ENCODE measurements at places on chromosomes 3 and 15. TPM values are rescaled to one million over a fixed set of nuclear protein-coding genes. Genes with fewer than 3 reads are reported as not detected.

NLGN1 gene
- total RNA-seq: not detected

ZNF502 gene
- 0.95 TPM for total RNA-seq

CLEC3B gene
- total RNA-seq: not detected

CD86 gene
- 21.7 TPM for total RNA-seq

CEP63 gene
- 24.2 TPM for total RNA-seq

DNA sequence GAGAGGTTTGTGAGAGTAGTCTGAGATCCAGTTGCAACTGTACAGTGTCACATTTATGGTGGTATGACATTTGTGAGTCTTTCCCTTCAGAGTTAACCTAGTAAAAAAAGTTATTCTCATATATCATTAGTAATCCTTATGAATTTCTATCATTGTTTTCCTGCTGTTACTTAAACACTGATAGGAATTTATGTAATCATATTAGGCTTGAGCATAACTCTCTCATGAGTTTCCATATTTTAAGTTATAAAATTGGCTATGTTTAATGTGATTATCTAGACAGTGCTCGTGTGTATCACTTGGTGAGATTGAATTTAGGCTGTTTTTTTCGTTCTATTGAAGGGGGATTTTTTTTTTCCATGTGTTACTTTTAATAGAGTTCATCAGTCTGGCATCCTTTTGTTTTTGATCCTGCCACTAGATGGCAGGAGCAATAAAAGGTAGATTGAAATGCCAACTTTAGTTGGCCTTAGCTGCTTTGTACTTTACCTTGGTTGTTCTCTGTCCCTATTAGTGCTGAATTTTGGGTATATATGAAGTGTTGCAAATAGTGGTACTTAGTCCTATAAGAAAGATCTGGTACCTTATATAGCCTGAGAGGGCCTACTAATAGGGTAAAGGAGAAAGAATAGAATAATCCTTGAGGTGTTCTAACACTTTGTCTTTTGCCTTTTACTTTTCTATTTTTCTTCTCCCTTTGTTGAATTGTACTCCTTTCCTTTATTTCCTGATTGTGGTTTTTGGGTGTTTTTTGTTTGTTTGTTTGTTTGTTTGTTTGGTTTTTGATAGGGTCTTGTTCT is 17.9 kb downstream of the STT3B start:
- H3K36me3 ChIP-seq: peaks cover 25% of the 10 kb centered on the region
- H3K4me1 ChIP-seq: peaks cover 61% of the 10 kb centered on the region
- no peak for DNase-seq
- no peaks in the 10 kb centered on the region for H3K27me3 ChIP-seq

- DNase-seq: no peak
- H3K27me3 ChIP-seq: peaks cover 5% of the 10 kb centered on the region
- H3K36me3 ChIP-seq: no peaks in the 10 kb centered on the region
- no peak overlapping the region for H3K27ac ChIP-seq
Observed at GRCh38 chr15:29434280-29434679, 164.7 kb upstream of the NSMCE3 start.

- H3K36me3 ChIP-seq: peaks cover 48% of the 10 kb centered on the region
- no peak overlapping the region for H3K4me3 ChIP-seq
- no peak for DNase-seq
- H3K27ac ChIP-seq: no peak overlapping the region
- no peaks in the 10 kb centered on the region for H3K27me3 ChIP-seq
Observed at GRCh38 chr15:60530168-60530567, 51.2 kb upstream of the ICE2 start.

DNA sequence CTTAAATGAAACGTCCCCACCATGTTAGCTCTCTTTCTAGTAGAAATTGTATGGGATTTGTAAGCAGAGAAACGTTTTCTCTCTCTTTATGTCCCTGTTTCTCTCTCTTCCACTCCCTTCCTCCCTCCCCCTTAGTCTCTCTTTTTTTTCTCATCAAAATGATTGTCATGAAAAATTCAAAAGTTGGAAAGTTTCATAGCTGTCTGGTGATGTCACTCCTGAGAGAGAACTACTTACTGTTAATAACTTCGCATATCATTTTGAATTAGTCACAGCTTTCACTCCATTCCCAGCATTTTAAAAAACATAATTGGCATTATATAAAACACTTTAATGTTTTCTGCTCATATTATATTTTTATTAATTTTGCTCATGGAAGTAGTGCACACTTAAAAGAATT is 331.1 kb downstream of the C3orf38 start:
- no peak for DNase-seq
- H3K36me3 ChIP-seq: no peaks in the 10 kb centered on the region
- H3K4me3 ChIP-seq: no peak overlapping the region
- no peak overlapping the region for H3K27ac ChIP-seq
- no peaks in the 10 kb centered on the region for H3K27me3 ChIP-seq

DNA sequence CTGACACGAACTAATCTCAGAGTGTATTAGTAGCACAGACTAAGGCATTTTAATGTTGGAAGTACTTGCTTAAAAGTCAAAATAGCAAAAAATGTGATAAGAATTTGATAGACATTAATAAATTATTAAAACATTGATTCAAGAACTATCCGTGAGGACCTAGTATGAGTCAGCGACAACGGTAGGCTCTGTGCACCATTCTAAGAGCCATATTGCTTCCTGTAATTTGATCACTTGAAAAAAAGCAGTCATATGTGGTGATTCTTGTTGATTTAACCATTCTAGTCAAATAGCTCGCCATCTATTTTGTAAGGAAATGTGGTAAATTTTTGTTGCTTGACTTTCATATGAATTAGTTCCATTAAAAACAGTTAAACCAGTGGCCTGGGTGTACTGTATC is 534.9 kb upstream of the ARRDC4 start:
- no peaks in the 10 kb centered on the region for H3K4me1 ChIP-seq
- no peaks in the 10 kb centered on the region for H3K36me3 ChIP-seq
- no peak overlapping the region for H3K4me3 ChIP-seq

- H3K4me1 ChIP-seq: no peaks in the 10 kb centered on the region
- no peak overlapping the region for H3K27ac ChIP-seq
- DNase-seq: no peak
Observed at GRCh38 chr3:126424039-126424717, 29.5 kb downstream of the CFAP100 start.

DNA sequence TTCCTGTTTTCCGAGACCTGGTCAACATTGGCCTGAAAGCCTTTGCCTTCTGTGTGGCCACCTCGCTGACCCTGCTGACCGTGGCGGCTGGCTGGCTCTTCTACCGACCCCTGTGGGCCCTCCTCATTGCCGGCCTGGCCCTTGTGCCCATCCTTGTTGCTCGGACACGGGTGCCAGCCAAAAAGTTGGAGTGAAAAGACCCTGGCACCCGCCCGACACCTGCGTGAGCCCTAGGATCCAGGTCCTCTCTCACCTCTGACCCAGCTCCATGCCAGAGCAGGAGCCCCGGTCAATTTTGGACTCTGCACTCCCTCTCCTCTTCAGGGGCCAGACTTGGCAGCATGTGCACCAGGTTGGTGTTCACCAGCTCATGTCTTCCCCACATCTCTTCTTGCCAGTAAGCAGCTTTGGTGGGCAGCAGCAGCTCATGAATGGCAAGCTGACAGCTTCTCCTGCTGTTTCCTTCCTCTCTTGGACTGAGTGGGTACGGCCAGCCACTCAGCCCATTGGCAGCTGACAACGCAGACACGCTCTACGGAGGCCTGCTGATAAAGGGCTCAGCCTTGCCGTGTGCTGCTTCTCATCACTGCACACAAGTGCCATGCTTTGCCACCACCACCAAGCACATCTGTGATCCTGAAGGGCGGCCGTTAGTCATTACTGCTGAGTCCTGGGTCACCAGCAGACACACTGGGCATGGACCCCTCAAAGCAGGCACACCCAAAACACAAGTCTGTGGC is 16.9 kb downstream of the TMEM43 start:
- H3K4me1 ChIP-seq: peaks cover 41% of the 10 kb centered on the region
- H3K27me3 ChIP-seq: no peaks in the 10 kb centered on the region
- no peak overlapping the region for H3K4me3 ChIP-seq
- no peak for DNase-seq

- DNase-seq: no peak
- no peaks in the 10 kb centered on the region for H3K27me3 ChIP-seq
- peaks cover 25% of the 10 kb centered on the region for H3K4me1 ChIP-seq
- H3K36me3 ChIP-seq: peaks cover 7% of the 10 kb centered on the region
- H3K4me3 ChIP-seq: no peak overlapping the region
- H3K27ac ChIP-seq: no peak overlapping the region
Observed at GRCh38 chr3:72489901-72490300, 358.3 kb downstream of the SHQ1 start.

DNA sequence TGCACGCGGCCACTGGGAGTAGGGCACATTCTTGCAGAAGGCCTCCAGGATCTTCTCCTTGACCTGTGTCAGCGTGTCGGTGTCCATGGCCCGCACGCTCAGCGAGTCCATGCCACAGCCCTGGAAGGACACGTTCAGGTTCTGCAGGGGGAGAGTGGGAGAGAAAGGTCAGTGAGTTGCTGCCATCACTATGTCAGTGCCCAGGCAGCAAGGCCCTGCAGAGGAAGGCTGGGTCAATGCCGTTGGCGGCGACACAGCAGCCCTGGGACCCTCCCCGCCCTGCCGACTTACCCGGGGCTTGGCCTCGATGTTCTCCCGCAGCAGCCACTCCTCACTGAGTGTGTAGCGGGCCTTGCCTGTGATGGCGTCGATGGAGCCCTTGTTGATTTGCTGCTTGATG is 19.8 kb downstream of the H1-8 start:
- peaks cover 12% of the 10 kb centered on the region for H3K4me1 ChIP-seq
- no peaks in the 10 kb centered on the region for H3K36me3 ChIP-seq
- H3K27ac ChIP-seq: no peak overlapping the region
- DNase-seq: no peak
- H3K4me3 ChIP-seq: no peak overlapping the region

Data from activated CD4-positive, alpha-beta memory T cell treated with anti-CD3 and anti-CD28 coated beads, Interleukin-2, amount 10 ng/mL, durations not matched to agents 7 days and 5 days (primary cell).